ENCODE measurements at places on chromosomes 13 and 19.

DNA sequence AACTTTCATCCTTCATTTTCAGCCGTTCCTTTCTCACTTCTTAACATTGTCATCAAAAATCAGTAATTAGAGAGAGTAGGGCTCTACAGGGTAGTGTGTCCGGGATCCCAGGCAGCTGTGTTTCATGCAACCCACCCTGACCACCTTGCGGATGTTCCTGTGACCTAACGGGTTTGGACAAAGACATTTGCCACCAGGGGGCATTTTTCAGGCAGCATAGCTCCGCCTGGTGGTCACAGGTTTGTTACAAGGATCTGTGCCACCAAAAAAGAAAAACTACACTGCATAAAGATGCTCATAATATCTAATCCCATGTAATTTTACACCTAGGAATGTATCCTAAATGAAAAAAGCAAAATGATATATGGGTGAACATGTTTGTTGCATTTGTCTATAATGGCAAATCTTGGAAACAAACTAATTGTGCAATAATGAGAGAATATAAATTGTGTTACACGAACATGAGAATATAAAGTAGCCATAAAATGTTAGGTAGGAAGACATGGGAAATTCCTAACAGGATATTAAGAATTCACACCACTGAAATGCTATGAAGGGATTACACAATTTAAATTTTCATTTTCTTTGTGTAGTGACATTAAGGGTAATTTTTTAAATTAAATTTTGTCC, 123.0 kb downstream of the SLC7A1 start:
- DNase-seq, result peak; percentile 61

- peak; percentile 44 for DNase-seq
These were observed 514 bp downstream of the PCID2 start for GRCh38 chr13:113207890-113208420.

DNA sequence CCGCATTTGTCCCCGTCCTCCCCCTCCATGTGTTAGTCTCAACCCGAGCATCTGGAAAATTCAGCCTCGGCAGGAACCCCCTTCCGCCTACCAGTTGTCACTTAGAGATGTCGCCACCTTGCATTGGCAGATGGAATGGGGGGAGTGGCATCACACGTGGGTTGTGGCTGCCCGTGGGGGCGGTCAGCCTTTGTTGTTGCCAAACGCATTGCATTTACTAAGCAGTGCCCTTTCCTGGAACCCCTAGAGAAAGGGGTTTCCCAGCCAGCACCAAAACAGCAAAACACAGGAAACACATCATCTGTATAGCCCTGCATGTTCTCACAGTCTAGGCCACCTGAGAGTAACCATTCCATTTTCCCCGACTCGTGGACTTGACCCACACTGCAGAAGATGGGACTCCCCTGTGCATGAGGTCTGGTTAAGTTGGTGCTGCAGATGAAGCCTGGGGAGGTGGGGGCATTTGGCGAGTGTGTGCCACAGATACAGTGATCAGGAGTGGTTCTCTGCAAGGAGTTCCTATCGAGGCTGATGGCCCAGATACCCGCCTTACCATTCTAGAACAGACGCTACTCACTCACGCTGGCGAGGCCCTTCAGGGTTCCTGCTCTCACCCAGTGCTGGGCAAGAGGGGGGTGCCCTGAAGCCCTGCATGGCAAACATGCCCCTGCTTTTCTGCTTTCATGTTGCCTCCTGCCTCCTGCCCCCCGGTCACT, 38.3 kb downstream of the TMED1 start:
- DNase-seq, result peak; percentile 56

DNA sequence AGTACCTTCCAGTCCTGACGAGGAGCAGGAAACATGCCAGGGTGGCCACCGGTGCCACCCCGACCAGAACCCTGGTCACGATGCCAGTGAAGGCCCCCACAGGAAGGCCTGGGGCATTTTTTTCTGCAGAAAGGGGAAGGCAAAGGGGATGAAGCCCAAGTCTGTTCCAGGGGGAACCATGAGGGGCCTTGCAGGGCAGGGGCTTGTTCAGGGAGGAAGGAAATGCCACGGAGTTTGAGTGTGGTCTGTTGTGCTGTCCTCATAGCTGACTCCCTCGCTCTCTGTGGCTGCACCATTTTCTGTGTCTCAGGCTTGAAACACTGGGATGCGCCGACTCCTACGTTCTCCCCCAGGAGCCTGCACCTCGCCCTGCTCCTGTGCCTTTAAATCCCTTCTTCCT, 27.5 kb upstream of the CEACAM1 start:
- DNase-seq, result no peak

- no peak for DNase-seq
These were observed 48.9 kb downstream of the KLF2 start for GRCh38 chr19:16373532-16373931.

DNA sequence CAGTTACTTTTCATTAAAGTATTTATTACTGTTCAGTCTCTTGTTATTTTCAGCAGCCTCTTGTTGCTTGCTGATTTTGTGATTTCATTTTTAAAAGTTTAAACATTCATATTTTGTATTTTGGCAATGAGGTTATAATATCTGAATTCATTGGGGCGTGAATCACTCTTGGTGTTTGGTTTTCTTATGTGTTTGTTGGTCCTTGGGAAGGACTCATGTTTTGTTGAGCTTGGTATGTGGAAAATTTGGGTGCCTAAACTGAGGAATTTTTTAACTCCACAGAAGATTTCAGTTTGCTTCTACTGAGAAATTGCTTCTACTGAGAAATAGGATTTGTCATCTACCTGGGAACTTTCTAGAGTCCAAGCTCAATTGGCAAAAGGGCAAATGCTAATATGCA, 38.2 kb downstream of the PDS5B start:
- no peak for DNase-seq

GRCh38 chr13:114067381-114067885, 65.0 kb downstream of the RASA3 start:
- DNase-seq, result peak; percentile 96

GRCh38 chr13:50810998-50811397, 32.5 kb downstream of the DLEU7 start:
- peak; percentile 80 for DNase-seq

GRCh38 chr13:31074756-31075155, 86.9 kb downstream of the HSPH1 start:
- no peak for DNase-seq

GRCh38 chr19:5507065-5507909, 52.1 kb downstream of the ZNRF4 start:
- no peak for DNase-seq

DNA sequence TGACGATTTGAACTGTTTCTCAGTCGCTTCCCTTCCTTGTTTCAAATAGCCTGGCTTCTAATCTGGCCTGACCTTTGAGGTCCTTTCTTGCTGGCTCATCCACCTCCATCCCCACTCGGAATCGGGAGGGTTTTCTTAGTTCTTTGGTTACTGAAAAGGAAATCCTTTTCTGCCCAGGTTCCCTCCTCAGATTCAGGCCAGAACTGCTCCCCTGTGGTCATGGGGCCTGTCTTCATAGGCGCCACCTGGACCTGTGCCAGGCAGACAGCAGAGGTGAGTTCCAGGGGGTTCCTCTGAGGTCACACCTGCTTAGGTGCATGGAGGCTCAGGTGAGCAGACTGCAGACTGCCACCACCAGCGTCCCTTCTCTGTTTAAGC, 62.4 kb downstream of the AKAP11 start:
- DNase-seq, result no peak

GRCh38 chr19:46226438-46226973, 3.0 kb upstream of the IGFL1 start:
- DNase-seq, result no peak

- no peak for DNase-seq
These were observed at the start of gene KLC3 for GRCh38 chr19:45340232-45340898. Gene KLC3, plus strand, starts transcription at chr19:45340750. Its CDS starts 4,792 bp downstream, at chr19:45345542.

DNA sequence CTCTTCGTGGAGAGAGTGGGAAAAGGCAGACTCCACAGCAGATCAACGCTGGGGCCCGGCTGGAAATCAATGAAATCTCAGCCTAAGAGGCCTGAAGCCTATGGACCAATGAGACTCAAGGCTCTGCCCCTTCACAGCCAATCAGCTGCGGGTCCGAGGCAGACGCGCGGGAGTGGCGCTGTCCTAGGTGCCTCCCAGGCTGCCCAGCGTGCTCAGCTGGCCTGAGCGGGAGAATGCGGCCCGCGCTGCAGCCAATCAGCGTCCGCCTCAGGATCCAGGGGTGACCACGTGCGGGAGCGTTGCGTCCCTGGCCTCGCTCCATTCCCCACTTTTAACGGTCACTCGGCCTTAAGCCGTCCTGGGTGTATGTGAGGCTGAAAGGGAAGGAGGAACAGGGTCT, at the start of gene ZBTB32:
ZBTB32 (plus strand) TSS at position 341 of the 400 bp plus-strand sequence. CDS start 10,069 bp downstream, outside the sequence.
- DNase-seq, result peak; percentile 34

DNA sequence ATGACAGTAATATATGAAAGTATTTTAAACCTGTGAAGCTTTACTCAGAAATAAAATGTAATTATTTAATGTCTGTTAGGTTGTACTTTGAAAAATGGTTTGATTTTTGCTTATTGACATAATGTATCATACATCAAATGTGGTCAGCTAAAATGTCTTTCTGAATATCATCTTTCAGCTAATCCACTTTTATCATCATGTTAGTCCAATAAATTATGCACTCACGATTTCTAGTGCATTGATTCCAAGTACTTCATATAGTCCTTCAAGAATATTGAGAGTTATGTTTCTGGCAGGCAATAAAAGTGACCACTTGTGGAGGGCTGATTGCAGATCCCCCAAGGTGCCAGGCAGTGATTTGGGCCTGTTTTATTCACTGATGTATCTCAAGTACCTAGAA, 1204.1 kb downstream of the OLFM4 start:
- DNase-seq, result no peak

GRCh38 chr13:77779552-77780272, 82.2 kb downstream of the SLAIN1 start:
- peak; percentile 55 for DNase-seq

DNA sequence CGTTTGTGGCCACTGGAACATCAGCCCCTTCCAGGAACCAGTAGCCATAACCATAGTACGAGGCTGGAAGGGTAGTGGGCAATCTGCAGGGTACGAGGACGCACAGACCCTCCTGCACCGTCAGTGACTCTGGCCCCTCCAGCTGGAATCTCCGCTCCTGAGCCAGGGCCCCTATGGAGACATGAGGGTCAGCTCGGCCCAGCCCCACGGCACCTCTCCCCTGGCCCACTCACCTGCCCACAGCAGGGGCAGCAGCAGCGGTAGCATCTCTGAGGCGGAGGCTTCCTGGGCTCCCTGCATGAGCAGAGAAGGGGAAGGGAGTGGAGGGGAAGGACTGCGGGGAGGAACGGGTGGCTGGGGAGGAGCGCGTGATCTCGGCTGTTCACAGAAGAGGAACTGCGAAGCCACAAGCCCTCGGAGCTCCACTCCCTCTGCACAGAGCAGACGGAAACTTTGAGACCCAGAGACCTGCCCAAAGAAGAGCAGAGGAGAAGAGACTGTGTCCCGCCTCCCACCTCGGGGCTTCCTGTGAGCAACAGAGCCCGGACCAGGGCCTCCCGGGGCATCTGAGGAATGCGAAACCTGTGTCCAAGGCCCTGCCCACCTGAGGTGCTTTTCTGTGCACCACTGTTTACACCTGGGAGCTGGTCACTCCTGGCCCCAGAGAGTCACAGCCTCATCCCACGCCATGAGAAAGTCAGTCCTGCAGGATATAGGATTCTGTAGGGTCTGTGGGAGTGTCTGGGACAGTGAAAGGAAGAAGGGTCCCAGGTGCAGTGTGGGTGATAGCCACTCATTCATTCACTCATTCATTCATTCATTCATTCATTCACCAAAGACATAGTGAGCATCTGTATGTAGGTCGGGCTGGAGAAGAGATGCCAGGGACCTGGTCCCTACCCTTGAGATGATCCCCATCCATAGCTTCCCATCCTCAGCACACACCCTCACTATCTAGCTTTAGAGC, at the start of gene SIGLEC6:
SIGLEC6 (minus strand) TSS at position 322 of the 967 bp plus-strand sequence; CDS start at position 300, 22 bp downstream.
- peak; percentile 86 for DNase-seq

DNA sequence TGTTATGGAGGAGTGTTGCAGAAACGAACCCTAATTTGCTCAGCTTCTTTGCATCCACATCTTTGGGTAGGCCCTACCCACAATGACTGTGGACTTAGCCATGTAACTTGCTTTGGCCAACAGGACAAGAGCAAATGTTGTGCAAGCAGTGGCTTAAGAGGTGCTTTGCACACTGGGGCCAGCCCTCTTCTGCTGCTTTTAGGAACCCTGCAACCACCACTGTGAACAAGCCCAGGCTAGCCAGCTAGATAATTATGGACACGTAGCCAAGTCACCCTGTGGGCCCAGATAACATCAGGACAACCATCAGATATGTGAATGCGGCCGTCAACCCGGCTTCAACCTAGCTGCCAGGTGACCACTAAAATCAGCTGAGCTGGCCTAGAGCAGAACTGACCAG, 17.1 kb downstream of the C19orf47 start:
- no peak for DNase-seq

DNA sequence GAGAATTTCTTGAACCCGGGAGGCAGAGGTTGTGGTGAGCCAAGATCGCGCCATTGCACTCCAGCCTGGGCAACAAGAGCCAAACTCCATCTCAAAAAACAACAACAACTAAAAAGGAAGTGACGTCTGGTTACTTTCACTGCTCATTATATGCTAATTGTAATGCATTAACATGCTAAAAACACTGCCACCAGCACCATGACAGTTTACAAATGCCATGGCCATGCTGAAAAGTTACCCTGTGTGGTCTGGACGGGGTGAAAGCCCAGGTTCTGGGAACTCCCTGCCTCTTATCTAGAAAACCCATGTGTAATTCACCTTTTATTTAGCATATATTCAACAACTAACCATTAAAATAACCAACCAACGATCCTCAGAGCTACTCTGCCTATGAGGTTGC, 28.1 kb downstream of the CPT1C start:
- DNase-seq, result peak; percentile 3

DNA sequence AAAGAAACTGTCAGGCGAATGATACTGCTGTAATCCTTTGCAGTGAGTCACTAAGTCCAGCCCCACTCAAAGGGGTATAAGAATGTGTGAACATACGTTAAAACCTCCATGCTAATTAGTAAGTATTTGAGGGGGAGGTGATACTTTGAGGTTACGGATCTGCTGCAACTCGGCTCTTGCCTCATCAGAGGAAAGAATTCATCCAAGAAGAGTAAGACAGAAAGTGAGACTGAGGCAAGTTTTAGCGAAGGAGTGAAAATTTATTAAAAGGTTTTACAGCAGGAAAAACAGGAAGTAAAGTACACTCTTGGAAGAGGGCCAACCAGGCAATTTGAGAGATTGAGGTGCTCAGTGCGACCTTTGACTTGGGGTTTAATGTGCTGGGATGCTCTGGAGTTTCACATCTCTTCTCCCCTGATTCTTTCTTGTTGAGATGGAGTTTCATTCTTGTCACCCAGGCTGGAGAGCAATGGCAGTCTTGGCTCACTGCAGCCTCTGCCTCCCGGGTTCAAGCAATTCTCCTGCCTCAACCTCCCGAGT, 9.8 kb downstream of the CLEC4M start:
- DNase-seq, result peak; percentile 96
